ENCODE measurements at places on chromosomes 2 and 18. TPM values are rescaled to one million over a fixed set of nuclear protein-coding genes. Genes with fewer than 3 reads are reported as not detected.

Gene ERBB4
- total RNA-seq, result 0.02 TPM

- DNase-seq, result peak; percentile 53
These were observed 301.1 kb upstream of the SMIM21 start for GRCh38 chr18:75728621-75729020.

DNA sequence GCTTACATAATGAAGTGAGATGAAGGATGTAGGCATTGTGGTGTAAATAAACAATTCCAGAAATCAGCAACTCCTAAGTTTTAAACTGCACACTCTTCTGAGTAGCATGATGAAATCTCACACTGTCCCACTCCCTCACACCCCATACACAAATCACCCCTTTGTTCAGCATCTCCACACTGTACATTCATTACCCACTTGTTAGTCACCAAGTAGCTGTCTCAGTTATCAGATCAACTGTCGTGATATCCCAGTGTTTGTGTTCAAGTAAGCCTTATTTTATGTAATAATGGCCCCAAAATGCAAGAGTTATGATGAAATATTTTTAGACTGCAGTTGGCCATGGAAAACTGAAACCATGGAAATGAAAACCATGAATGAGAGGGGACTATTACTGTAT lies 135.7 kb downstream of the GRB14 start:
- DNase-seq, result peak; percentile 56

- DNase-seq, result no peak
These were observed 29.8 kb downstream of the TANK start for GRCh38 chr2:161190050-161190449.
